AG08396 (cell line): ENCODE measurements at places on chromosomes 3 and 15.

GRCh38 chr3:63673111-63673510 lies 20.6 kb downstream of the SNTN start:
- no peak for DNase-seq

DNA sequence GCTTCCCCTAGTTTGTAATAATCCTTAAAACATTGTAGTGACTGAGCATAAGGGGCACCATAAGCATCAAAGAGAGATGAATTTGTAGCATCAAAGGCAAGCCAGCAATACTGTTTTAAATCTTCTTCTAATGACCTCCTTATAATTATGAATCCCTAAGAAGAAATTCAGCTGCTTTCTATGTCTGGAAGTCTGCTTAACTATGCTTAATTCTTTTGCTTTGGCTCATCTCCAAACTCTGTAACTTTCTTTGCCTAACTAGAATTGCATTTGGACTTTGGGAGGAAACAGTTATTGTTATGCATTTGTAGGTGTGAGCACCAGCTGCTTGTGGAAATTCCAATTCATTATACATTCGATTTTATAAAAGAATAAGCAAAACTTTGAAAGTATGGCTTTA lies 117.7 kb upstream of the SPATA16 start:
- no peak for DNase-seq

- peak; percentile 22 for DNase-seq
Measured at GRCh38 chr3:195583831-195584542, at the start of gene APOD. TSS of gene APOD (minus strand) at chr3:195583940. CDS start at chr3:195579461, 4,479 bp downstream.

- DNase-seq = no peak
Measured at GRCh38 chr15:63086947-63087346, 34.7 kb upstream of the LACTB start.

GRCh38 chr3:196620161-196620604 lies 19.3 kb upstream of the NRROS start:
- DNase-seq = no peak

DNA sequence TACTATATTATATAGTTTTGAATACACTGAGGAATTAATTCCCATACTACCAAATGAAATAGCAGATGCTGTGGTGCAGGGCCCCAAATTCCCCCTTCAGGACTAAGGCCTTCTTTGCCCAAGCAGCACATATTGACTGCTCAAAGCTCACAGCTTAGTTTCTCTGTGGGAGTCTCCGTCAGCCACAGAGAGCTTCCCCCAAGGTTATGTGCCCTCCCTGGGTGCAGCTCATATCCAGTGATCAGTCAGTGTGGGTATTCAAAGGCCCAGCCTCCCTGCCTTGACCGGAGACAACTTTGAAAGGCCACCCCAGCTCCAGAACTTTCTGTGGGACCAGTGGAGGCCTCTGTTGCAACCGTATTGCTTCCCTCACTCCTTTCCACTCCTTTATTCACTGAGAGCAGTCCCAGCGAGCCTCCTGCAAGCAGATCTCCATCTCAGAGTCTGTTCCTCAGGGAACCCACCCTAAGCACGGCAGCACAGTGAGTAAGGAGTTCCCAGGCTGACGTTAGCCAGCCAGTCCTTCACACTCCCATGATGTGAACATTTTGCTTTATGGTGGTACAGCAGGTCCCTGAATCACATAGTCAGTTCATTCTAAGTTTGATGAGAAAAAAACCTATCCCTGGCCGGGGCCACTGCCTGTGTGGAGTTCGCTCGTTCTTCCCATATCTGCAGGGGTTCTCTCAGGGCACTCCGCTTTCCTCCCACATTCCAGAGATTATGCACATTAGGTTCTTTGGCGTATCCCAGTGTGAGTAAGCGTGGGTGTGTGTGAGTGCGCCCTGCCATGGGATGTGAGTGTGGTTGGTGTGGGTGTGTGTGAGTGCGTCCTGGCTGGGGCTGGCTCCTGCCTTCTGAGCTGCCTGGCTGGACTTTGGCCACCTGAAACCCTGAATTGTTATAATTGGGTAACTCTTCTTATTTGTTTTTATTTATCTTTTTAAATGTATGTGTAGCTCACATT lies 64.4 kb upstream of the PPARG start:
- DNase-seq = no peak

DNA sequence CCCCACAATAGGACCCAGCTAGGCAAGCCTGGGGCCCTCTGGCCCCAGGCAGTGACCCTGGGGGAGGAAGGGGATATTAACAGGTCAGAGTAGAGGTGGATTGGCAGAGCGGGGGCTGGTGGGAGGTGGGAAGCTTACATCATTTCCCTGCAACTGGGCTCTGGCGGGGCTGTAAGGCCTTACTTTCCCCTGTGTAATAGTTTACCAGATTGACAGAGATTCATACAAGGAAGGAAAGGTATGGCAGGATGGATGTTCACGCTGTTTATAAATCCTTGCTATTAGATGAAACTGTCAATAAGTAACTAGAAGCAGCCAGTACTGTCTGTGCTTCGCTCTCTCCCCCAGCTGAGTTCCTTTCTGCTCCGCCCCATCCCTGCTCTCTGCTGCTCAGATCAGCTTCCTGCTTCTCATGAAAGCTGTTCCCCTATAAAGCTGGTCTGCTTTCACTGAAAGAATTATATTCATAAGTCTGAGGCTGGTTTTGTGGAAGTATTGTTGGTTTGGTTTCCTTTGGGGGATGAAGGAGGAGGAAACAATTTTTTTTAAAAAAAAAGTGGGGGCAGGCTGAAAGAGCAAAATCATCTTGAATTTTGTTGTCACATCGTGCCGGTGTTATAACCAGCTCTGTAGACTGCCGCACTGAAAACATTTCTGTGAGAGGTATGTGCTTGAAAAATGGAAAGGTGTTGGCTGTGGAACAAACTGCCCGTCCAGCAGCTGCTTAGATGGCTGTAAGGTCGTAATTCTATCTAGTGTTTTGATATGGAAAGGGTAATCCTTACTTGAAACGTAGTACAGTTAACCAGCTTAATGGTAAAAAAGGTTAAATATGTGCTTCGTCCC lies 76.4 kb downstream of the BBX start:
- DNase-seq = peak; percentile 18

DNA sequence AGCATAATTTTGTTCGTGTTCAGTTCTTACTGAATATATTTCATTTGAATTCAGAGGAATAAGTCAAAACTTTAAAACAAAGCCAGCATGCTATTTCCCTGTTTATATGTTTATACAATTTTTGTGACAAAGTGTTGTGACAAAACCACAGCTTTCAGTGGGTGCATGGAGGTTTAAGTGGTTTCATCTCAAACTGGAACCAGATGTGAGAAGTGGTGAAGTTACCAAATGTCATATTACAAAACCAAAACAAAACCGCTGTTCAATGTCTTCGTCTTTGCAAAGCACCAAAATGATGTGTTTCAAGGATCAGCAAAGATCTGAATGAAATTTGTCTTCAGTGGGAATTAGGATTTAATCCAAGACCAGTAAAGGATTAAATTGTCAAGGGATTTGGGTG lies 59.3 kb upstream of the OSTN start:
- no peak for DNase-seq
